ENCODE measurements at places on chromosomes 2 and 18.

GRCh38 chr18:14029512-14029911, 102.7 kb downstream of the ZNF519 start:
- DNase-seq = no peak

DNA sequence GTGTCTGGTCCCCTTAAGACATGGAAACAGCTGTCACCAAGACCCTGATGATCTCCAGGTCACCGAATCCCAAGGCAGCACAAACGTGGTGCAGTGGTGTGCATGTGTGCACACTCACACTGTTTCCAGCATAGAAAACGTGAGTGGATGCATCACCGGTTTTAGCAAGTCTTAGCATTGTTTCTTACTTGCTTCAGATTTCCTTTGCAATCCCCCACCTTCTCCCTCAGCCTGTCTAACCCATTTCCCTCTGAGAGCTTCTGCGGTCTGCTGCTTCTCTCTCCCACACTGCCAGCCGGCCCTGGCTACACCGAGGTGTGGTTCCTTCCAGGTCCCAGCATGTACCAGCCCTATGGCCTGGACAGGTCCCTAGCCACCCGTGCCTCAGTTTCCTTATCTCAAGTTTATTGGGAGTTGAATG, 343.4 kb upstream of the HS6ST1 start:
- no peak for DNase-seq

GRCh38 chr2:39996653-39997080, 217.6 kb upstream of the THUMPD2 start:
- DNase-seq = no peak

DNA sequence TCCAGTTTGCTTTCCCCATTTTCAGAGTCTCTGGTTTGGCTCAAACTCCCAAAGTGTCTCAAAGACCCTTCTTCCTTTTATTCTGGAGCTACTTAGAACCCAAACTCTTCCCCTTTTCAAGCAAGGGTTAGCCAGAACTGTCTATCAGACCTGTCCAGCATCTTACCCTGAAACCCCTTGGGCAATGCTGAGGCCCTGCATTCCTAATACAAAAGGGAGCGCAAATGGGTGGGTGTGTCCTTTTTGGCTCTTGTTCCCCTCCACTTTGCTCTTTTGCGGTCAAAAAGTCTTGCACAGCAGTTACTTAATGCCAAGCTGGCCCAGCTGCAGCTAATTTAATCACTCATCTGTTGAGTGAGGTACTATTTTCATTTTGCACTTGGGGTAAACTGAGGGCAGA, 231.2 kb upstream of the FOSL2 start:
- no peak for DNase-seq

- no peak for DNase-seq
These were observed 11.4 kb upstream of the ALPI start for GRCh38 chr2:232444409-232445148.

GRCh38 chr2:36356990-36357846, 1.6 kb downstream of the CRIM1 start:
- peak; percentile 65 for DNase-seq

- DNase-seq = no peak
These were observed 9.4 kb upstream of the PSD4 start for GRCh38 chr2:113164215-113164929.

DNA sequence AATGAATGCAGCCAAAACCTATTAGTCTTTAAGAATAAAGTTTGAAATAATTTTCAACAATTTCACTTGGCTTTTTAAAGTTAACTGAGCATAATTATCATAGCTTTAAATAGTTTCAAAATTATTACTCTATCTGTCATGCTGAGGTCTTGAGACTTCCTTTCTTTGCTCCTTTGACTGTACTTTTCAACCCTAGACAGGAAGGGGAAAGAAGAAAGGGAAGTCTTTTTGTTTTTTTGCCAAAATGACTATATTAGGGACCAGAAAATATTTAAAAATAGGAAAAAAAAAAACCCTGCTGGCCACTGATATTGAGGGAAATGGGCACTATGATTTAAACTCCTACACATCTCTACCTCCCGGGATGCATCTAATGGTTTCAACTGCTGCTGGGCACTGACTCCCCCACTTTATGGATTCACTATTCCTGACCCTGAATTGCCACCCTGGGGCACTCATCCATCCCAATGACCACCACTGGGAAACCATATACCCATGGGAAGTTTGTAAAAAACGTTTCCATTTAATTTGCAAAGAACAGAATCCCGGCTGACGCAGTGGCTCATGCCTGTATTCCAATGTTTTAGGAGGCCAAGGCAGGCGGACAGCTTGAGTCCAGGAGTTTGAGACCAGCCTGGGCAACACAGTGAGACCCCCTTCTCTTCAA, 50.5 kb downstream of the GAREM1 start:
- no peak for DNase-seq

DNA sequence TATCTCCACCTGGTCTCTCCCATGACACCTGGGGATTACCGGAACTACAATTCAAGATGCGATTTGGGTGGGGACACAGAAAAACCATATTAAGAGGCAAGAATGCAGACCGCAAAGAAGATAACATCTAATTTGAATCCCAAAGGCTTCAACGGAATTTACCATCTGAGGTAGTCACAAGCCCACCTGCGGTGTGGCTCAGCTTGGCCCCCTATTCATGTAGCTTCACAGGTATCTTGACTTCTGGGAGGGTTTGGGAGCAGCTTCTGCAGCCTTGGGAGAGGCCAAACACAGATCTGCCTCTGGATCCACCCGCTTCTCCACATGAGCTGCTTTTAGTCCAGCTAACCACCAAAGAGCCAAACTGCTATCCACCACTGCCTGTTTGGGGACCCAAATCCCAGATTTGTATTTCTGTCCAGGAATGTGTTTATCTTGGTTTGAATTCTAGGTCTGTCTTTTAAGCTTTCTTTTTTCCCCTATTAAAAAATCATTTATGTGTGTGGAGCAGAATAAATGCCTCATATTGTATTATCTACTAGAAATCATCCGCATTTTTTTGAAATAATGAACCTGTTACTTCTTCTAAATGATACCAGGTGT, 247.6 kb downstream of the DLGAP1 start:
- DNase-seq = no peak

- no peak for DNase-seq
These were observed 617.4 kb upstream of the POU3F3 start for GRCh38 chr2:104236491-104236890.

DNA sequence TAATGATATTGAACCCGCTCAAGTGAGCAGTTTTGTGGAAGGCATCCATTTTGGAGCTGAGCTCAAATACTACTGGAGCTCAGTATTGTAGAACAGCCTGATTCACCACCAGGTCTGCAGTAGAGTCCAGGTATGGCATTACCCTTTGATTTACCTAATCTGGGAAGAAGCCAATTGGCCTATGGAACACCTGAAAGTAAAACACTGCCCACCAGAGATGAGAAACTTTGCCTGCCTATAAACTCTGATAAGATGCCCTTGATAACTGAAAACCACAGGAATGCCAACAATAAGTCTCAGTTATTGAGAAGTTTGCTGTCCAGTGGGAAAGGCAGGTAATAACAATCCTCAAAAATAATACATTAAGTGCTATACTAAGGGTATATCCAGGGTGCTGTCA, 25.5 kb upstream of the TDRD15 start:
- no peak for DNase-seq

GRCh38 chr2:58532641-58533040, 291.5 kb upstream of the FANCL start:
- no peak for DNase-seq
